ENCODE measurements at places on chromosomes 12 and 14.

DNA sequence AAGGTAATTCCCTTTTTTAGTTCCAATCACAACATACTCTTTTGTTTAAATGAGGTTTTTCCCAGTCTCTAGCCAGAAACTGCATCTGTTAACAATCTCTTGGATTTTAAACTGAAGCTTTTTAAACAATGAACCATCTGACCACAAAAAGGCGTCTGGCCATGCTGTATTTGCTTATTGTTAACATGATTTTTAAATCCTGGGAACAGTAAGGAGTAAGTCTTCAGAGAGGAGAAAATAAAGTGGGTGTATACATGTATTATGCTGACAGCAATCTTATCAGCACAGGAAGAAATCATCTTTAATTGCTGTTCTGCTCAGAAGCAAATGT is 106.2 kb downstream of the DAAM1 start:
- DNase-seq = no peak

DNA sequence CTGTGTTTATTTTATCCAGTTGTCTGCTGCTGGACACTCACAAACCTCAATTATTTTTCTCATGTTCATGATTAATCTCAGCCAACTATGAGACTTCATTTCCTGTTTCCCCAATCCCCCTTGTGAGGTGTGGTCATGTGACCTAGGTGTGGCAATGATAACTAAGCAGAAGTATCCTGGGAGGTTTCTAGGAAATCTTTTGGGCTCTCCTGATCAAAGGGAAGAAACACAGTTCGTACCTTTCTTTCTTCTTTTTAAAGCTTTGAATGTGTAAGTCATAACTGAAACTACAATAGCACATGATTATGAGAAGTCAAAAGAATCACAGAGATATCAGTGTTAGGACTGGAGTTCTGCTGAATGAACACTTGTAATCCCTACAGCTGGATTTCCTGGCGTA is 34.4 kb upstream of the MANSC4 start:
- DNase-seq = peak; percentile 62

GRCh38 chr14:95299271-95299670 is 20.4 kb downstream of the CLMN start:
- no peak for DNase-seq

GRCh38 chr14:37588956-37589714 is 5.9 kb downstream of the FOXA1 start:
- DNase-seq = no peak

GRCh38 chr14:40656311-40656710 is 950.4 kb upstream of the LRFN5 start:
- no peak for DNase-seq

- no peak for DNase-seq
Measured at GRCh38 chr14:102645746-102646440, 53.4 kb downstream of the RCOR1 start.

- DNase-seq = no peak
Measured at GRCh38 chr12:119446459-119446858, 111.9 kb downstream of the CCDC60 start.

- no peak for DNase-seq
Measured at GRCh38 chr12:28855761-28856310, 293.2 kb upstream of the FAR2 start.

DNA sequence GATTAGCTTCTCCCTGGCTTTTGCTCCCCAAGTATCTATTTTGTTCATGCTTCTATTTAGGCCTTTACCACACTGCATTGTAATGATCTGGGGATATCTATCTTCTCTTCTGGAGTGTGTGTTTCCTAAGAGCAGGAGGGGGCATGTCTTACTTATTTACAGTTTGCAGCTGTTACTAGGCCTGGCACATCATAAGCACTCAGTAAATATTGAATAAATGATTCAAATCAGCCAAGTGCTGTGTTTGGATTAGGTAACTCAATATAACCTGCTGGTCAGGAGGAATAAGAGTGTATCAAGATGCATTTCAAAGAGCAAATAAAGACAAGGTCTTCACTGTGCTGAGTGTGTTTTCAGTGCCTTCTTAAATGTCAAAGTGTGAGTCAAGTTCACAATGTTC is 186.1 kb downstream of the FOXG1 start:
- no peak for DNase-seq

DNA sequence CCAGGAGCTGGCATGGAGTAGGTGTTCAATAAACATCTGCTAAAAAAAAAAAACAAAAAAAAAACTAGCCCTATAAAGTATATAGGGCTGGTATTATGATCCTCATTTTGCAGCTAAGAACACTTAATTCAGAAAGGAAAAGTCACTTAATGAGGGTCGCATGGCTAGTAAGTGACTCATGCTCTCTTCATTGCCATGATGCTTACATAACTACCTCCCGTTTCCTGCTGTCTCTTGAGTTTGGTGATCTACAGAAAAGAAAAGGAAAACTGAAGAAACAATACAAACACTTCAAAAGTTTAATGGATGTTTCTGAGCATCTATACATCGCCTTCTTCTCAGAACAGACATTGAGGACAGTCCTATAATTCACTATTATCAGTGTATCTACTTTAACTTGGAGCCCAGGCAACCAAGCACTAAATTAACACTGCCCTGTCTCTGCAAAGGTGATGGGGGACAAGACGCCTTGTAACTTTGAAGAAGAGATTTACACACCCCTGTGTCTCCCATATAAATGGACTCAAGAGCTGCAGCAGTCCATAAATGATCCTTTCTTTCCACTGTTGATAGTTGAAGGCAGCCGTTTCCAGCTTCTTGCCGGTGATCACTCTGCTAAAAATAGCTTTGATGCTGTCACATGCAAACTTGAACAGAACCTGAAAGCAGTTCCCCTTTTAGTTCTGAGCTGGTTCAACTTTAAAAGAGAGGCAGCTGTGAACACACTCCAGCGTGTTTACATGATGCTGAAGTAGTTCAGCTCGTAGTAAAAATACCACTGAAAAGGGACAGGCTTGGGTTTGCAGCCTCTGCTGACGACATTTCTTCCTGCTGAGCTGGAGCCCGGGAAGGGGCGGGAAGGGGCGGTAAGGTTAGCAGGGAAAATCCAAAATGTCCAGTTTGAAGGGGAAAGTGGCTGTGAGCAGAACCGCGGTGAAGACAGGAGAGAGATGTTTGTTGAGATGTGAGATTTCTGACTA is 113.3 kb downstream of the FOXN3 start:
- DNase-seq = peak; percentile 3

- no peak for DNase-seq
Measured at GRCh38 chr14:50229681-50230080, 1.7 kb downstream of the SOS2 start.

GRCh38 chr14:67666750-67667449 is 7.5 kb downstream of the VTI1B start:
- peak; percentile 51 for DNase-seq

- no peak for DNase-seq
Measured at GRCh38 chr14:104227806-104228205, 89.4 kb downstream of the KIF26A start.

GRCh38 chr14:75926431-75927115 is 55.2 kb downstream of the TGFB3 start:
- peak; percentile 78 for DNase-seq

- no peak for DNase-seq
Measured at GRCh38 chr12:92471551-92471950, 231.2 kb upstream of the PLEKHG7 start.

GRCh38 chr12:64983771-64984278 is 137.3 kb downstream of the WIF1 start:
- peak; percentile 79 for DNase-seq

DNA sequence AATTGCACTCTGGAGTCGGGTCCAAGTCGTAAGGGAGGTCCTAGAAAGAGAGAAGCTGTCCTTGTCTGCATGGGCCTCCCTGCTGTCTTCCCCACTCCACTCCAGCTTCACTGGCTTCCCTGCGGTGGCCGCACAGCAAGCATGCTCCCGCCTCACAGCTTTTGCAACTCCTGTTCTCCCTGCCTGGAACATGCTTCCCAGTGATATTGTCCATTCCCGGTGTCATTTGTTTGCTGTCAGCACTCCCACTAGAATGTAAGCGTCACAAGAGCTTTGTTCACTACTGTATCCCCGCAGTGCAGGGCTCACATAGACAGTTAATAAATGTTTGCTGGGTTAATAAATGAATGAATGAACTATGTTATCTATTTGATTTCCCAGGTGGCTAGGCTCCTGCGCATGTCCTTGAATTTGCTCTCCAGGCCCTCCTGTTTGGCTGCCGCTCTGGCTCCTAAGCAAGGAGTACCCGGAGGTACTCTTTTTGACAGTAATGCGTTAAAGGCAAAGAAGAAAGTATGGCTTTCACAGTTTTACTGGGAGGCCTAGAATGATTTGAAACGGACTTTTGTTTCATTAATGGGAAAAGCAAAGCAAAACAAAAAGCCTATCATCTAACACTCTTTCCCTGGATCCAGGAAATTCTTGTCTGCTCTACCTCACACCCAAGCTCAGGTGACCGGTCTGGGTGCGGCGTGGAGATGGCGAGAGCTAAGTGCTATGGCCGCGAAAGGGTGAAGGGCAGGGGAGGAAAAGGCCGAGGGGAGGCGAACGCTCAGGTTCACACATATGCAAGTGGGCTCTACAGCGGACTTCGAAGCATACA is 6.2 kb upstream of the SLC7A7 start:
- DNase-seq = no peak

- DNase-seq = no peak
Measured at GRCh38 chr14:50068496-50068895, 47.9 kb downstream of the VCPKMT start.

- no peak for DNase-seq
Measured at GRCh38 chr12:62876938-62877548, 57.9 kb downstream of the PPM1H start.

- DNase-seq = no peak
Measured at GRCh38 chr12:122064780-122065588, 13.6 kb upstream of the MLXIP start.

DNA sequence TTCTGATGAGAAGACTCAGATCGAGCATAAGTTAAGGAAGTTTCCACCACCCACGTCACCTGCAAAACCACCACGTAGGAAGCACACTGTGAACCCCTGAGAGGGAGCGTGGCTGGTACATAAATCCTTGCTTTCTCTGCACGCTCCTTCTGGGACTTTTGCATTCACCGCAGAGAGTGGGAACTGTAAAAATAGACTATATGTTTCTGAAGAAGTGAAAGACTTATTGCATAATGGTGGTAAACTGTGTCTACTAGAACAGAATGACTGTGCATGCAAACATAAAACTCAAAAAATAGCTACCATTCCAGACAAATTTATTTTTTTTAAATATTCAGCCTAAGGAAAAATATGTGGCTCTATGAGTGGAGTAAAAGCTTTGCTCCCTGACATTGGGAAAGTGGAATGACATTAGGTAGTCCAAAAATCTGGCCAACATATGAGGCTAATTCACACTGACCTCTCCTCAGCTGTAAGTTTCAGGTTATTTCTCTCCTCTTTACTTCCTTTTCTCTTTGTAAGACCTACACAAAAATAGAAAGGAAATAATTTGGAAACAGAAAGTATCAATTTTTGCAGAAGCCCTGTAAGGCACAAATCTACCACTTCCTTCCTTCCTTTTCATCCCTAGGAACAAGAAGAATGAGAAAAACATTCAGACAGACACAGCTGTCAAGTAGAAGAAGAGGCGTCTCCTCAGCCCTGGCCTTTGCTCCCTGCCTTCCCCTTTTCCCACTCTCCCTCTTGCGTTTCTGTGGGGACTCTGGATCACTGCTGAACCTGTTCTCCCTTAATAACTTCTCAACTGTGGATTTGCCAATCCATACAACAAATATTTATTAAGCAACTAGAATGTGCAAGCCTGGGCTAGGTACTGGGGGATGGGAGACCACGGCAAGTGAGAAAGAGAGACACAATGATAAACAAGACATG is 264.3 kb upstream of the FOXN3 start:
- DNase-seq = no peak

GRCh38 chr14:54685286-54685845 is 118.4 kb downstream of the SAMD4A start:
- DNase-seq = no peak

GRCh38 chr14:83664389-83664788 is 1865.6 kb upstream of the FLRT2 start:
- DNase-seq = no peak

DNA sequence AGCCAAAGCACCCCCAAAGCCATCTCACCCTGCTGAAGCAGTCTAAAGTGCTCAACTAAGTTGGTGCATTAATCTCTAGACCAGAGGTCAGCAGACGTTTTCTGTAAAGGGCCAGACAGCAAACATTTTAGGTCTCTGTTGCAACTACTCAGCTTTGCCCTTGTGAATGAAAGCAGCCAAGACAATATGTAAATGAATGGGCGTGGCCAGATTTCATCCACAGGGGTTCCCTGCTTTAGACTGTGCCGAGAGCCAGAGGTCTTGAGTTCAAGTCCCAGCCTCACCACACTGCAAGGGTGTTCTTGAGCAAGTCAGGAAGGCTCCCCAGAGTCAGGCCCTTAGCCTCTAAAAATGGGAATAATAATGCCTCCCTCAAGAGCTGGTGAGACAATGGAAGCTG is 166.2 kb downstream of the CHST11 start:
- DNase-seq = no peak

- DNase-seq = no peak
Measured at GRCh38 chr12:91703491-91704283, 442.0 kb downstream of the BTG1 start.

- no peak for DNase-seq
Measured at GRCh38 chr14:26928019-26928418, 330.2 kb upstream of the NOVA1 start.

GRCh38 chr12:82810568-82810967 is 123.9 kb downstream of the TMTC2 start:
- no peak for DNase-seq

DNA sequence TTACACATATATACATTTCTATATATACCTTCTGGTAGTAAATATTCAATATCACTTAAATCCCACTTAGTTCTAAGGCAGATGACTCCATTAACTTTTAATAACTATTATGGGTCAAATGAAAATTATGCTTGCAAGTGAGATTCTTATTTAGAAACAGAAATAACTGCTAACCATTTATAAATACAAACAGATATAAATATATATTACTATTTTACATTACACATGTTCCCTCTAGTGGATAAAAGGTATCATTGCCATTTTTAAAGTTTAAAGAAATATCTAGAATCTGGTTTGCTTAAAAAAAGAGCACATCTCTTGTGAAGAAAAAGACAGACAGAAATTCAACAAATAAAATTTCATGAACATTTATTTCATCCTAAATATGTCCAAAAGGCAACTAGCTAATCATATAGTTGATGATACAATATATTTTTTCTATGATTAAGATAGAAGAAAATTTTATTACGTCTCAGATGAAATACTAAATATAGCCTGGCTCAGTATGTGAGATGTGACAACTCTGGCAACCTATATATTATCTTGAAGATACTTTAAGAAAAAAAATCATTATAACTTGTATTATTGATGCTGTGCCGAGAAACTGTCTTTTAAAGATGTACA is 11.7 kb upstream of the RAD51AP1 start:
- DNase-seq = no peak

DNA sequence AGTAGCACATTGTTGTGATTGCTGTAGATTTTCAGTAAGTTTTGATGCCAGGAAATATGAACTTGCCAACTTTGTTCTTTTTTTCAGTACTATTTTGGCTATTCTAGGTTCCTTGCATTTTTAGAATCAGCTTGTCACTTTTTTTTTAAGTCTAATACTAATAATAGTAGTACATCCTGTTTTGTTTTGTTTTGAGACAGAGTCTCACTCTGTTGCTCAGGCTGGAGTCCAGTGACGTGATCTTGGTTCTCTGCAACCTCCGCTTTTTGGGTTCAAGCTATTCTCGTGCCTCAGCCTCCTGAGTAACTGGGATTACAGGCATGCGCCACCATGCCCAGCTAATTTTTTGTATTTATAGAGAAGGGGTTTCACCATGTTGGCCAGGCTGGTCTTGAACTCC is 16.5 kb downstream of the PWP1 start:
- no peak for DNase-seq
